Activated CD4-positive, alpha-beta T cell treated with anti-CD3 and anti-CD28 coated beads, Interleukin-2, amount 10 ng/mL, durations not matched to agents 7 days and 5 days (primary cell): ENCODE measurements at places on chromosomes 2 and 18. TPM values are rescaled to one million over a fixed set of nuclear protein-coding genes. Genes with fewer than 3 reads are reported as not detected.

DNA sequence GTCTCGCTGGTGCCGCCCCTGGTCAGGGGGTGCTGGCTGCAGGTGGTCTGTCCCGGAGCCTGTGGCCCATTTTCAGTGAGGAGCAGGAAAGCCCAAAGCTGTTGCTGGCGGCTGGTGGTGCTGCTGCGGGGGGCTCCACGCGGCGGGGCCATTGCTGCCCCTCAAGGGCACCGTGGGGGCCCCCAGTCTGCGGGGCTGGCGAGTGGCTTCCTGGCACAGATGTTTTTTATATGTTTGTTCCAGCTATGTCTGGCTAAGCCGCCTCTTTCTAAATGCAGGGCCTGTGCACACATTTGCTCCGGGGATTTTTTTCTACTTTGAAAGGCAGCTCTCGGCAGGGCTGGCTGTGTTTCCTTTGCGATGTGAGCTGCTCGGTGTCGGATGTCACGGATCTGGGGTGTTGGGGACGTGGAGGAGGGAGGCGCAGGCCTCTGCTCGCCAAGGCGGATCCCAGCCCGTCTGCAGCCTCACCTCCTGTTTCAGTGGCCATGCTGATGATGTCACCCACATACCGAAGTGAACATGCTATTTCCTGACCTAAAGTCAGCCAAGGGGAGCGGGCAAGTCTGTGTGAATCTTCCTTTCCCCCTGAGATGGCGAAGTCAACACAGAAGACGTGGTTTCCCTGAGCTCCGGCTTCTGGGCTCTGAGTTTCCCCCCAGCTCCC lies 112.0 kb upstream of the CTDP1 start:
- no peak for DNase-seq
- H3K36me3 ChIP-seq = peaks cover 4% of the 10 kb centered on the region
- H3K27me3 ChIP-seq = no peaks in the 10 kb centered on the region
- peaks cover 2% of the 10 kb centered on the region for H3K4me1 ChIP-seq
- H3K4me3 ChIP-seq = no peak overlapping the region

Gene GBX2
- total RNA-seq = not detected

Gene FBXO48
- total RNA-seq = 3.7 TPM

DNA sequence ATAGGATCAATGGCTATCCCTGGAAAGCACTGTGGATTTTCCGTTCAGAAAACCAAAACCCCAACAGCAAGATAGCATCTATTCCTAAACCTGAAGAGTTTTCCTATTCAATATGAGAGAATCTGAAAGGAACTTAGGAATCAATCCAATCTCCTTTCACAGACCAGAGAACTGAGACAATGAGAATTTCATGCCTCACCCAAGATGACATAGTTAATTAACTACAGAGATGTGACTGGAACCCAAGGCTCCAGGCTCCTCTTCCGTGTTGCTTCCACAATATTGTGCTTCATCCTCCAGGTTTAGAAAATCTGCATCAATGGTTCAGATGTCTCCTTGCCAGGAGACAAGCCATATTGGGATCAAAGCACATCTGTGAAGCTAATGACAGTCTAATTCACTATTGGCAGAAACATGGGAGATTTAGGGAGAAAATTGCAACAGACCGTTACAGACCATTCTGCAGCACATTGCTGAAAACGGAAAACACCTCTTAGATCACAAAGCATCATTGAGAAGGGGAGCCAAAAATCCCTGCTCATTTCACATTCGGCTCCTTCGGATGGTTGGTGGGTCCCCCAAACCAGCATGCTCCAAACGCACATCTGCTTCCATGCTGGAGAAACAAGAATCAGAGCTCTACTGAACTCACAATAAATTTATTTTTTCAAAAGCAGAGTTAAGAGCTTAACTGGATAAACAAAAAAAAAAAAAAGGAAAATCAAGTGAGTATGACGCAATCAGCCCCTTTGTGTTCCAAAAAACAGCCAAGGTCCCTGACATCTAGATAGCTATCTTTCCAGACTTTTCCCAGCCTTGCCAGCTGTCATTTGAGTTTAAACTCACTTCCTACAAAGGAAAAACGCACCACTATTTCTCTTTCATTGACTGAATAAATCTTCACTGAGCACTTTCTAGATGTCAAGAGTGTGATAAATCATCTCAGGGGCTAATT lies 290.3 kb downstream of the C1D start:
- H3K27ac ChIP-seq = no peak overlapping the region
- no peak for DNase-seq
- H3K4me1 ChIP-seq = no peaks in the 10 kb centered on the region
- H3K36me3 ChIP-seq = no peaks in the 10 kb centered on the region

Gene DSC3
- total RNA-seq = not detected

Gene CXCR1
- 1.1 TPM for total RNA-seq

DNA sequence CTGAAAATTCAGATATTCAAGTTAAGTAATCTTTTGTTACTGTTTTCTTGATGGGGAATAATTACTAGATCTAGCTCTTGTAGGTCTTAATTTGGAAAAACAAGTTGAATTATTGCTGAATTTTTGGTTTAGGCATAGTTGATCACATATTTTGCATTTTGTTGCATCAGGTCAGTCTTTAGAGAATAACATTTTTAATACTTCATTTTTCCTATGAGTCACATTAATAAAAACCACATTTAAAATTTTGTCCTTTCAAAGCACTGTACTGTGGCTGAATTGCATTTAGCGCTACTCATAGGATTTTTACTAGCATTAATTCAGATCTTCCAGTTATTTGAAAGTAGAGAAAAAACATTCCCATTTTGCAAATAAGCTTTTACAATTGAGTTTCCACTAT lies 23.2 kb downstream of the MAP4K4 start:
- H3K36me3 ChIP-seq = peaks cover 71% of the 10 kb centered on the region
- H3K27ac ChIP-seq = peak overlapping the region; percentile 28
- no peak for DNase-seq
- H3K4me3 ChIP-seq = no peak overlapping the region
- no peaks in the 10 kb centered on the region for H3K27me3 ChIP-seq
- H3K4me1 ChIP-seq = peaks cover 92% of the 10 kb centered on the region

Gene HOXD12
- not detected for total RNA-seq

Gene TDRD15
- not detected for total RNA-seq

GRCh38 chr2:240389302-240389805 lies 46.1 kb upstream of the GPC1 start:
- no peak for DNase-seq
- no peaks in the 10 kb centered on the region for H3K36me3 ChIP-seq
- H3K4me3 ChIP-seq = no peak overlapping the region
- no peaks in the 10 kb centered on the region for H3K27me3 ChIP-seq
- H3K4me1 ChIP-seq = peaks cover 21% of the 10 kb centered on the region

DNA sequence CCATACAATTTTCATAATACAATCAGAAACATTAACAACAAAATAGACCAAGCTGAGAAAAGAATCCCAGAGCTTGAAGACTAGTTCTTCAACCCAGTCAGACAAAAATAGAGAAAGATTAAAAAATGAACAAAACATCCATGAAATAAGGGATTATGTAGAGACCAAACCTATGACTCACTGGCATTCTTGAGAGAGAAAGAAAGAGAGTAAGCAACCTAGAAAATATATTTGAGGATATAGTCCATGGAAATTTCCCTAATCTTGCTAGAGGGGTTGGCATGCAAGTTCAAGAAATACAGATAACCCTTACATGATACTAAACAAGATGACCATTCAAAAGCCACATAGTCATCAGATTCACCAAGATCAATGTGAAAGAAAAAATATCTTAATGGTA lies 281.7 kb downstream of the CCDC85A start:
- DNase-seq = no peak
- no peak overlapping the region for H3K4me3 ChIP-seq
- H3K27me3 ChIP-seq = no peaks in the 10 kb centered on the region
- no peaks in the 10 kb centered on the region for H3K4me1 ChIP-seq
- no peak overlapping the region for H3K27ac ChIP-seq

GRCh38 chr18:35002120-35002519 lies 39.1 kb upstream of the MAPRE2 start:
- DNase-seq = no peak
- H3K4me1 ChIP-seq = no peaks in the 10 kb centered on the region
- no peaks in the 10 kb centered on the region for H3K27me3 ChIP-seq

GRCh38 chr18:51802569-51803428 lies 537.2 kb upstream of the DCC start:
- no peaks in the 10 kb centered on the region for H3K36me3 ChIP-seq
- H3K27ac ChIP-seq = no peak overlapping the region
- H3K27me3 ChIP-seq = no peaks in the 10 kb centered on the region
- H3K4me1 ChIP-seq = no peaks in the 10 kb centered on the region
- no peak overlapping the region for H3K4me3 ChIP-seq

GRCh38 chr2:202643012-202643858 lies 8.5 kb downstream of the FAM117B start:
- H3K27me3 ChIP-seq = no peaks in the 10 kb centered on the region
- H3K27ac ChIP-seq = peak overlapping the region; percentile 93
- H3K4me1 ChIP-seq = peaks cover 62% of the 10 kb centered on the region
- peak; percentile 50 for DNase-seq
- H3K36me3 ChIP-seq = peaks cover 17% of the 10 kb centered on the region
- H3K4me3 ChIP-seq = peak overlapping the region; percentile 66

Gene EHD3
- total RNA-seq = 0.44 TPM

DNA sequence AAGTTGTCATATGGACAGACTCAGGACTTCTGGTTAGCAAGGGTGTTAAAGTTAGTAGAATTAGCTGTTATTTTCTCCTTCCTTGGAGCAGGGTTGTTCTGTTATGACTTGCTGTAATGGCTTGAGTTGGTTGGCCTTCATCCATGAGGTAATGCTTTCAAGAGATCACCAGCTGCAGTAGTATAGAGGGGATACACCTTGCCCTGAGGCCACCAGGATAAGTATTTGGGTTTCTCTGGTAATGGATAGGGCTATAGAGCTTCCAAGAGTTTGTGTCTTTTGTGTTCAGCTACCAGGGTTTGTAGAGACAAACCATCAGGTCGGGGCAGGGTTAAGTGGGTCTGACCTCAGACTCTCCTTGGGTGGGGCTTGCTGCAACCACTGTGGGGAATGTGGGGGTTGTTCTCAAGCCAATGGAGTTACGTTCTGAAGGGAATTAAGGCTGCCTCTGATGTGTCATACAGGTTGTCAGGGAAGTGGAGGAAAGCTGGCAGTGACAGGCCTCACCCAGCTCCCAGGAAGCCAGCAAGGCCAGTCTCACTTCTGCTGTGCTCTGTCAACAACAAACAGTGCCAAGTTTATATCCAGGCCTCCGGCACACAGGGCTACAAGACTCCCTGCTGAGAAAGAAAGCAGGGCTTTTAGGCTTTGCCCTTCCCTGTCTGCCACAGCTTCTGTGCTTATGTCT lies 356.6 kb downstream of the SPAG16 start:
- no peaks in the 10 kb centered on the region for H3K36me3 ChIP-seq
- H3K27me3 ChIP-seq = no peaks in the 10 kb centered on the region
- H3K4me3 ChIP-seq = no peak overlapping the region
- no peaks in the 10 kb centered on the region for H3K4me1 ChIP-seq

Gene RNF125
- total RNA-seq = 36.0 TPM

GRCh38 chr2:42953216-42953615 lies 160.8 kb upstream of the HAAO start:
- no peaks in the 10 kb centered on the region for H3K36me3 ChIP-seq
- H3K27ac ChIP-seq = no peak overlapping the region
- H3K27me3 ChIP-seq = peaks cover 3% of the 10 kb centered on the region
- H3K4me1 ChIP-seq = no peaks in the 10 kb centered on the region
- H3K4me3 ChIP-seq = no peak overlapping the region
- no peak for DNase-seq

- no peaks in the 10 kb centered on the region for H3K36me3 ChIP-seq
- H3K4me1 ChIP-seq = no peaks in the 10 kb centered on the region
- H3K4me3 ChIP-seq = no peak overlapping the region
- DNase-seq = no peak
- no peaks in the 10 kb centered on the region for H3K27me3 ChIP-seq
- H3K27ac ChIP-seq = no peak overlapping the region
These were observed 43.2 kb downstream of the RPL31 start for GRCh38 chr2:101045330-101045729.

DNA sequence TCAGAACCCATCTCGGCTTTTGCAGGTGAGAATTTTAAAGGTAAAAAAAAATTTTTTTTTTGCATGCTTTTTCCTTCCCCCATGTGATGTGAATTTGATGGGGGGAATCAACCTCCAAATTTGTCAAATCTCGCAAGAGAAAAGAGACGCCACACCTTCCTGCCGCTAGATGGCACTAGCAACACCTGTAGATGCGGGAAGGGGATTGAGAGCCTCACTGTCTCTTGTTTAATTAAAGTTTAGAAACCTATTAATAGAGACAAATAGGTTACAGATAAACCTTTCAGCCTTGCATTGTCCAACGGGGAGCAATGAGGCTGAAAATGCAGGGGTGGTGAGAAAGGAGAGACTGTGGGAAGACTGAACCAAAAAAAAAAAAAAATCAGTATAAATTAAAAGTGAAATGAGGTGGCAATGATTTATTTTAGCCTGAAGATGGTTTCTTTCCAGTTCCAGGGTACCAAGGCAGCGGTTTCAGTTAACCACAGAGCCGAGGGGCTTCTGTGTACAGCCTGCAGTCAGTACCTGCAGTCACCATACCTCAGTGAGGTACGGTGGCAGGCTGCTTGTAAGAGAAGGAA lies 84.6 kb downstream of the NRP2 start:
- peaks cover 3% of the 10 kb centered on the region for H3K4me1 ChIP-seq
- peak; percentile 68 for DNase-seq
- H3K4me3 ChIP-seq = no peak overlapping the region
- H3K27me3 ChIP-seq = peaks cover 23% of the 10 kb centered on the region
- H3K27ac ChIP-seq = no peak overlapping the region

GRCh38 chr2:163735685-163736432 lies at the start of gene FIGN:
FIGN (minus strand) TSS chr2:163736008; CDS start chr2:163734927, 1,081 bp downstream.
- no peak for DNase-seq
- peaks cover 32% of the 10 kb centered on the region for H3K27me3 ChIP-seq
- H3K4me3 ChIP-seq = peak within 1 kb of the TSS; percentile 28
- peaks cover 4% of the 10 kb centered on the region for H3K4me1 ChIP-seq
- peaks cover 3% of the 10 kb centered on the region for H3K36me3 ChIP-seq

DNA sequence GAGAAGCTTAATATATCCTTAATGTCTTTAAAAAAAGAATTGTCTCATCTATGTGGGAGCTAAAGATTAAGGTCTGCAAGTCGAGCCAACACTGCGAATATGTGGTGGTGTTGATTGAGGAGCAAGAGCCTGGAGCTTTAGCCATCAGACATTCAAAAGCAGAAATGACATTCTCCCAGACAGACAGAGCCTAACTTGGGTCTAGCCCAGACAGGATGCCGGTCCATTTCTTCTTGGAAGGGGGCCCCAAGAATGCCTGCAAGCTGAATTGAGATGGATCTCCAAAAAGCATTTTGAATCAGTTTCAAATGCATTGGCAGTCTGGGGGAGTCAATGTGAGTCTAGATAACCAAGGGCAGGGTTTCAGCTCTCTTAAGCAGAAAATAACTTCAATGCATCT lies 30.1 kb upstream of the EML4 start:
- H3K4me1 ChIP-seq = peaks cover 69% of the 10 kb centered on the region
- no peak for DNase-seq
- no peak overlapping the region for H3K4me3 ChIP-seq
- no peak overlapping the region for H3K27ac ChIP-seq

DNA sequence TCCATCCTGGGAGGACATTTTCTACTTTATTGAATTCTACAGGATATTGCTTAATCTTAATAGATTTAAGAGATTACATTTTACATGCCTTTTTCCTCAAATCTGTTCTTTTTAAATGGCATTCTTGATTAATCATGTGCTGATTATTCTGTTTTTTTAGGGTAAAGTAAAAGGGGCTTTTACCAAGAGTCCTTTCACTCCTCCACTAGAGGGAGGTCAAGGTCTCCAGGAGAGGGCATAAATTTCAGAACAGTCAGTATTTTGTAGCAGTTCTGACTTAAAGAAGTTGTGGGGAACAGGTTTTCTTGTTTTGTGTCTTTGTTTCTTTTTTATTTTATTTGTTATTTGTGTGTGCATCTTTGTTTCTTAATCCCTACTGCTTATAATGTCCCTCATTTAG lies 25.4 kb downstream of the WDR75 start:
- DNase-seq = no peak
- H3K36me3 ChIP-seq = peaks cover 64% of the 10 kb centered on the region
- H3K27me3 ChIP-seq = no peaks in the 10 kb centered on the region
- H3K4me3 ChIP-seq = no peak overlapping the region
- H3K4me1 ChIP-seq = no peaks in the 10 kb centered on the region
- H3K27ac ChIP-seq = no peak overlapping the region
